ENCODE measurements at places on chromosomes 4 and X.

DNA sequence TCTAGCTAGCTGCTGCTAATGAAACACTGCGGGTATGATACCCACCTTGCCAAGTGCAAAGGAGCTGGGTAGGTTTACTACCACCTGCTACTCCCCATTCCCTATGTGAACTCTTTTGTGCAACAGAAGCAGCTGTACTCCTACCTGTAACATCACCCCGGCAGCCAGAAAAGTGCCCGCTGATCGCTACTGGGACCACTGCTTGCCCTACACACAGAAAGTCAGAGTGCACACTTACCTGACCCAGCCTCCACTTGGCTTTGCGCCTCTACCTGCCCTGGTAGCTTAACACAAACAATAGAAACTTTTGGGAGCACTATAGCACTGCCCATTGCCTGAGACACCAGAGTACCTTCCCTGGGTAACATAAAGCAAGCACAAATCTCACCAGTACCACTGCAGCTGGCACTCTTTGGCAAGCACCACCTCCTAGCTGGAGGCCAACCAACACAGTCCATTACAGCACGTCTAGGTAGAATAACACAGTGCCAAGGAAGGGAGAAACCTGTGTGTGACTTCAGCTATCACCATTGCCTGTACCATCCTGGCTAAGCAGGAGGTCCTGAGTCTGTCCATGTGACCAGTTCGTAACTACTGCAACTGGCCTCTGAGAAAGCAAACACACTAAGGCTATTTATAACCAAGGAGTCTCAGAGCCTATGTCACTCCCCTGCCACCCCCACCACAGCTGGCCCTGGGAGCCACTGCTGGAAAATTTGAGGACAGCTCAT, 80.1 kb downstream of the CENPC start:
- no peak for DNase-seq

DNA sequence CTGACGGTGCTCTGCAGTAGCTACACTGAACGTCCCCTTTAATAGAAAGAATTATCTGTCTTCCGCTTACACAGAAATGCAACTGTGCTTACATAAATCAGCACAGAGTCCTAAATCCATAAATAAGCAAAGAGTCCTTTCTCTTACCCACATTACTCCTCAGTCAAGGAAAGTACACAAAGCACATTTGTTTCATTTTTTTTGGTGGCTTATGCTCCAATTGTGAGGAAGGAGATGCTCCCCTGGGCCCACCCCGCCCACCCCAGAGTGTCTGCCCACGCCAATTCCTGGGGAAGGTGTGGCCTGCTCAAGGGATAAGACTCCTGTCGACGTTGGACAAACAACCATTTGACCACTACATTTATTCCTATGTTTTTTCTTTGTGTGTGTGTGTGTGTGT, 53.8 kb downstream of the CPLX1 start:
- no peak for DNase-seq

GRCh38 chr4:71187404-71188155, 151.2 kb upstream of the SLC4A4 start:
- DNase-seq = peak; percentile 21

- no peak for DNase-seq
These were observed 143.9 kb upstream of the DIPK2B start for GRCh38 chrX:45344594-45344993.

DNA sequence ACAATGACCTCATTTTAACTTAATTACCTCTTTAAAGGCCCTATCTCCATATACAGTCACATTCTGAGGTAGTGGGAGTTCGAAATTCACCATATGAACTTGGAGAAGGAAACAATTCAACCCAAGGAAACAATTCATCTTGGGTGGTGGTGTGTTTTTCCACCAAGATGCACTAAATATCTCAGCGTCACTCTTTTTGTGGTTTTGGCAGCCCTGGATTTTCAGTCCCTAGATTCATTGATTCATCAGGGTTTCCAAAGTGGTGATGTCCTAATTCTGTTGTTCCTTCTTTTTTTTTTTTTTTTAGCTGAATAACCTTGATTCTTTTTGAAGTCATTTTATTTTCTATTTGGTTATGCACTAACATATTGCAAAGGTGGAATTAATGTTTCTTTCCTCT, 162.6 kb upstream of the RAPGEF2 start:
- DNase-seq = no peak

GRCh38 chr4:54400802-54401201, 171.7 kb downstream of the PDGFRA start:
- DNase-seq = no peak

DNA sequence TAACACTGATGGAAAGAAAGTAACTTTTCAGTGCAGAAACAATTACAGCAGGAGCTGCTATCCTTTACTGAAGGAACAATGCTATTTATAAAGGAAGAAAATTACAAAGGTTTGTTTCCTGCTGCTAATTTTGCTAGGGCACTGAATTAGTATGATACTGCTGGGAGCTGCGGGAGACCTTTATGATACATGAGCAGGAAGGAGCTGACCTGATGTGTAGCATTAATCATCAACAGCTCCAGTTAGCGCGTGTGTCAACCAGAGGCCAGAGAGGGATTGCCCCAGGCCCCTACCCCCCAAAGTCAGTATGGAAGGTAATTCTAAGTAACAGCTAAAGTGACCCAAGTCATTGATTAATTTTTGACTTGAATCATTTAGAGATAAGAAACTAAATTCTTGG, 728.9 kb downstream of the PCDH18 start:
- DNase-seq = no peak

- DNase-seq = no peak
These were observed 55.5 kb downstream of the PDLIM5 start for GRCh38 chr4:94507281-94507680.

DNA sequence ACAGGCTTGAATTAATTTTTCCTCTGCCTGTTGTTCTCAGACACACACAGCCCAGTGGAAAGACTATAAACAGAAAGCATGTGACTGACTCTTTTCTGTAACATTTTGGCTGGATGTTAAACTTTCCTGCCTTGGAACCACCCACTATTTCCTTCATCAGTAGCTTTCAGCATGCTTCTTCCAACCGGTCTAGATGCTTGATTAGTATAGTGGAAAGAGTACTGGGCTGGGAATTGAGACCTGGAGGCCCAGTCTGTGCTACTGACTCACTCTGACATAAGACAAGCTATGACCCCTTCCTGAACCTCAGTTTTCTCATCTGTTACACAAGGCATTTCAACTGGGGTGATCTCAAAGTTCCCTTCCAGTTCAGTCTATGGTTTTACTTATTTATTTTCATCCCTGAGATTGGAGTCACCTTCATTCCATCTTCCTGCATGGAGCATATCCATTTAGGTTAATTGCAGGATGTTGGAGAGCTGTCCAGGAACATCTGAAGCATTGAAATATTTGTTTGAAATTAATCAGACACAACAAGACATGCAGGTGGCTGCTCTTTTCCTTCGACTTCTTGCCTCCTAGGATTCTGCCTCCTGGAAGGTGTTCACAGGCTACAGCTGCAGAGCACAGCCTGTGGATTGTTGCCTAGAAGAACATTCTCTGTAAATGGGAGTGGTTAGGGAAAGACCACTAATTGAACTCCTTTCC, 173.4 kb downstream of the RTL9 start:
- no peak for DNase-seq

DNA sequence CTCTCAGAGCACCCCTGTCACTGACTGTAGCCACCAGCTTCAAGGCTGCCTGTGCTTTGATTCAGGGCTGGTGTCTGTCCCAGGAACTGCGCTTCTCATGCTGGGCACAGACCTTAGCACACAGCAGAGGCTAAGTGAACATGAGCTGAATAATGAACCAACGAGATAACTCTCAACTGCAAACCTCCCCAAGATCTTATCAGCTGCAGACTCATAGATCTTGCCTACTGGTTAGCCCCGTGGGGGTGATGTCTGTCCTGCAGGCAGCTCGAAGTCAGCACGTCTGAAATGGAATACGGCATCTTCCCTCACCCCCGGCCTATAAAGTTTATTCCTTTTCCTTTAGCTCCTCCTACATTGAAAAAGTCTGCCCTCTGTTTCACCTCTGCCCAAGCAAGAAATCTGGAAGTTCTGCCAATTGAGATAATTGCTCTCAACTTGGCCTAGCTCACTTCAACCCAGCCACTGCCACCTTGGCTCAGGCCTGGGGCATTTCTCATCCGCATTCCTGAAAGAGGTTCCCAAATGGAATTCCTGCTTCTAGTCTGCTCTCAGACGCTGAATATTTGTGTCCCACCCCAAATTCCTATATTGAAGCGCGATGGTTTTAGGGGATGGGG, 73.7 kb downstream of the GATB start:
- no peak for DNase-seq

- no peak for DNase-seq
These were observed 2430.3 kb downstream of the PCDH7 start for GRCh38 chr4:33150525-33150910.

DNA sequence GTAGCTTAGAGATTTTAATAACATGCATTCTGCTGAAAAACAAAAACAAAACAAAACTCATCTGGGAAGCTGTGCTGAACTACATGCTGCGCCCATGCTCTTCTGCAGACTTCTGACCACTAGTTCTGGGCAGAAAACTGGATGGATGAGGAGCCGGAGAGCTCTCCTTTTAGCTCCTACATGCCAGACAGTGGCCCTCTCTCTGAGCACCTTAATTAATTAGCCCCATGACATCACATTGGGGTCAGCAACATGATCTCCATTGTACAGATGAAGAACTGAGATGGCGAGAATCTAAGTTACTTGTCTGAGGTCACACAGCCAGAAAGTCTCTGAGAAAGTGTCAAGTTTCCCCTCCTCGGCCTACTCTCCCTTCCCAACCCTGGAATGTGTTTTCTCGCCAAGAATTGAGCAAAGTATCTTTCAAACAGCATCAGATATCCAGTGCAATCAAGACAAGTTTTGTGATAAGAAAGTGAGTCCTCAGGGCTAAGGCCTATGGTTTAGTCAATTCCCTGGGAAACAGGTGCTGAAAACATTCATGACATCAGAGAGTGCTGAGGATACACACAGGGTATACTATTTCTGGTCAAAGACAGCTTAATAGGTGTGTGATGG, 21.6 kb downstream of the SCD5 start:
- no peak for DNase-seq

- no peak for DNase-seq
These were observed 100.1 kb upstream of the ATXN3L start for GRCh38 chrX:13419918-13420317.

- DNase-seq = no peak
These were observed 10.2 kb downstream of the ATXN3L start for GRCh38 chrX:13309631-13310030.

DNA sequence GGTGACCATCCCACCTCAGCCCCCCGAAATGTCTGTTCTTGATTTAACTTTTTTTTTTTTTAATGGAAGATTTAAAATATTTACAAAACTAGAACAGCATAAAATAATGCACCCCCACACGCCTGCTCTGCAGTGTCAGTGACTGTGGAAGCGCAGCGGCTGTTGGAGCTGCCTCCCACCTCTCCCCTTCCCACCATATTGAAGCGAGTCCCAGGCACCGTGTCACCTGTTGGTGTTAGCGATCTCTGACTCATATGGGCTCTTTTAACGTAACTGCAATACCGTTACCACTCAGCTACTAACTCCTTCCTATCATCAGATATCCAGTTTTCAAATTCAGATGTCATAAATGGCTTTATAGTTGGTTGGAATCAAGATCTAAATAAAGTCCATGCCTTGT, 17.1 kb upstream of the TADA2B start:
- no peak for DNase-seq

DNA sequence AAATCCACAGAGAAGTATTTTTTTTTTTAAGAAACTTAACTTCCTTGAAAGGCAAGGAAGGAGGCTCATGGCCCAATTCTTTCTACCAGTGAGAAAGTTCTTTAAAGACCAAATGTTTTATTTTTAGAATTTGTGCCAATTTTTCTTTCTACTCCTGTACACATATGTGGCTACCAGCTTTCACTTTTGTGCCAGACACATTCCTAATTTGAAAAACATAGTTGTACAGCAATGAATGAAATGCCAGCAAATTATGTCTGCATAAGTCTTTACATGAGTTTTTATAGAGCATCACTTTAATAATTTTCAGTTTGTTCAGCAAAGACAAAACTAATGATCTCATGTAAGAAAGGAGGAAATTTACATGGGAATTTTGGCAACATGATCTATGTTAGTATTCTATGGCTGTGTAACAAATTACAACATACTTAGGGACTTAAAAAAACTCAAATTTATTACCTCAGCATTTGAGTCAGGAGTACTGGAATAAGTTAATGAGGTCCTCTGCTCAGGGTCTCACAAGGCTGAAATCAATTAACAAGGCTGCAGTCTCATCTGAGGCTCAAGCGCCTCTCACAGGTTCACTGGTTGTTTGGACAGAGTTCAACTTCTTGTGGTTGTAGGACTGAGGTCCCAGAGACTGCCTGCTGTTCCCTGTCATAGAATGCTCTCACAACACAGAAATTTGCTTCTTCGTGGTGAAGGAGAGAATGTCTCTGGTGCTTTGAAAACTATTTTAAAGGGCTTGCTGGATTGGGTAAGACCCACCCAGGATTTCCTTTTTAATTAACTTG, 678.2 kb upstream of the FAM241A start:
- DNase-seq = no peak

Data from stimulated activated CD4-positive, alpha-beta T cell treated with anti-CD3 and anti-CD28 coated beads, Interleukin-2, amount 100 ng/mL, for 24 hours (primary cell).